ENCODE measurements at places on chromosomes 6 and 20. TPM values are rescaled to one million over a fixed set of nuclear protein-coding genes. Genes with fewer than 3 reads are reported as not detected.

DNA sequence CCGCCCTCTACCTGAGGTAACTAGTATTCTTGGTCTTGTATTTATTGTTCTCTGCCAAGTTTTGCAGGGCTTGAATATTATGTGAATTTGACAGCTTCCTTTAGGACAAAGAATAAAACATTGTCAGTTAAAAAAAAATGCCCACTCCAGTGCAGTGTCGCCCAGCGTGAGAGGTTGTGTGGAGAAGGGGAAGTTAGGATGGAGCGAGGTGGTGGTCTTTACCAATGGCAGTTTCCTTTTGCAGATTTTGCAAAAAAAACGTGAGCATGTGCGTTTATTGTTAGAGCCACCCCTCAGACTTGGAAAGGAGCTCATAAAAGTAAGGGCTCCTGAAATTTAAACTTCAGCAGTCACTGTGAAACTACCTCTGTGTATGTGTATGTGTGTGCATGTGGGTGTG lies 28.3 kb downstream of the UST start:
- DNase-seq: no peak

DNA sequence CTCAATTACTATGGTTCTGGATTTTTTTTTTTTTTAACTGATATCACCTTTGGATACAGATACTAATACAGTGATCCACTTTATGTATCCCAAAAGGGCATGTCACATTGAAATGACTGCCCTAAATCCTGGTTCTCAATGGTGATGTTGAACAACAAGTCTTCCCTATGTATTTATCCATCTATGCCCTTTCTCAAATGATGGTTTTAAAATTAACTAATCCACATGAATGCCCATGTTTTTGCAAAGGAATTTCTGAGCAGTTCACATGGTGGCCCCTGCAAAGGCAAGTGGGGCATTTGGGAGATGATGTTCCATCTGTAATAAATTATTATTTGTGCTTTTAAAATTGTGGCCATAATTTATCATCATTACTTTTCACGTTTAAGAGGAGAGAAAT lies 2.7 kb downstream of the ADGRB3 start:
- no peak for DNase-seq

The ADAM33 gene
- total RNA-seq: 45.9 TPM

GRCh38 chr6:2434116-2434515 lies 188.7 kb upstream of the GMDS start:
- DNase-seq: no peak

DNA sequence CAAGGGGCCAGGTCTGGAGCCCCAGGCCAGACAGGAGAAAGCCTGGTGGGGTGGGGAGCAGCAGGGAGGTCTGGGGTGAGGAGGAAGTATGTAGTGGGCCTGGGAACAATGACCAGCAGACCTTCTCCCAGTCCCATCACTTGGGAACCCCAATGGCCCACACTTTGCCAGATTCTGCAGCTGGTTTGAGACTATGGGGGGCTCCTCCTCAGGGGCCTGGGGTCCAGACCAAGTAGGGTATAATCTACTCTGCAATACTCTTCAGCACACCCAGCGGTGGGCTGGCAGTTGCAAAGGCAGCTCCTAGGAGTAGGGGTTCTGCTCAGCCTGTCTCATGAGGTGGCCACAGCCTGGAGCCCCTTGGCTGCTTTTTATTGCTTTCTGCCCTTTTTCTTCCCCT lies 52.8 kb downstream of the NPEPL1 start:
- no peak for DNase-seq

The POPDC3 gene
- total RNA-seq: 1.8 TPM

The DLL1 gene
- 10.4 TPM for total RNA-seq

The POM121L2 gene
- total RNA-seq: not detected

GRCh38 chr6:136446145-136446544 lies 104.1 kb downstream of the MAP7 start:
- no peak for DNase-seq

The TCFL5 gene
- 16.3 TPM for total RNA-seq

DNA sequence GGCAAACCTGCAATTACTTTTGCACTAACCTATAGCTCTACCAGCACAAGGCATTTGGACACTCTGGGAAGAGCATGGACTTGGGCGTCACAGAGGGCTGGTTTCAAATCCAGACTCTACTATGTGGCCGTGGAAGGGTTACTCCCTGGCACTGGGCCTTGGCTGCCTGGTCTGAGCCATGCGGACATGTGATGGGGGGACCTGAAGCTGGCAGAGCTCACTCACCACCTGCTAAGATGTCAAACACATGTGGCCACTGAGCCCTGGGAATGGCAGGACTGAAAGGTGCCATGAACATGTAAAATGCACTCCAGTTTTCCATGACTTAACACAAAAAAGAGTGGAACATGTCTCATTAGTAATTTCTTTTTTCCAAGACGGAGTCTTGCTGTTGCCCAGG lies 23.7 kb downstream of the VSTM2L start:
- no peak for DNase-seq

DNA sequence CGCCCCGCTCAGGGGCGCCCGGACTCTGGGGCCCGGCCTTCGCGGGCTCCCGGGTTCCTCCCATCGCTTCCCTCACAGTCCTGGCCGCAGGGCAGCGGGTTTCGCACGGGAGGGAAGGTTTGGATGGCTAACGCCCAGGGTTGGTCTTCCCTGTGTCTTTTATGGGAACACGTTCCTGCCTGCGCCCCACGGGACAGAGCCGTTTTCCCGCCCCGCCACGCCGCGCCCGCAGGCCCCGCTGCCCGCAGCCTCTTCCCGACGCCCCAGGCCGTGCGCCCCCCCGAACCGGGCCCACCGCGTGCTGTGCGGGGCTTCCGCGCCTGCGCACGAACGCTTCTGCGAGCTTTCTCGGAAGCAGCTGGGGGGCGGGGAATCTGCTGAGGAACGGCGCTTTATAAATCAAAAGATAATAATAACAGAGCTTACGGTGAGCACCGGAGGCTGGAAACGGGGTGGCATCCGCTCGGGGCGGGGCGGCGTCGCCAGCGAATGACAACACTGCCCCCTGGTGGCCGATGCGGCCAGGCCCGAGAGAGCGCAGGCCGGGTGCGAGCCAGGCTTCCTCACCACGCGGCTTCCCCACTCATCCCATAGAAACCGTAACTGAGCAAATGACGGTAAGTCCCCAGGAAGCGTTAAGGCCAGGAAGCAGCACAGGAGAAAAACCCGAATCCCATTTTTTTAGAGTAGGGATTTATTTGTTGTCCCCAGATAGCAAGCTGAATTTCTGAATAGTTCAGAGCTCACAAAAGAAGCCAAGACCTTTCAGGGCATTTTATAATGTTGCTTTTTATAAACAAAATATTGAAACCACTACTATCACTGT lies 116.4 kb downstream of the MYLK4 start:
- DNase-seq: no peak

DNA sequence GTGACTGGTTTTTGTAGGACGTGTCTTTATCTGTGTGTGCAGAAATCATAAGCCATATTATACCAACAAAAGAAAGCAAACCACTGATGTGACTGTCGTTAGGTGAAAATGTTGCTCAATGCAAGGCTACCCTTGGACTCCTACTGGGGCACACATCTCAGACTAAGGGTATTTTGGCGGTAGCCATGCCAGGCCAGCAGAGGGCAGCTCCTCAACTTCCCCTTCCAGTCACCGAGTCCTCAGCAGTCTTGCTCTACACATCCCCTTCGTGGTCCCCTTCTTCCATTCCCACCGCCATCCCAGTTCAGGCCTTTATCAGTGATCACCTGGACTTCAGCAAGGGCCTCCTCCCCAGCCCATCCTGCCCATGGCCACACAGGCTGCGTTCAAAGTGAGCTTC lies 113.7 kb upstream of the GGTLC1 start:
- DNase-seq: no peak

DNA sequence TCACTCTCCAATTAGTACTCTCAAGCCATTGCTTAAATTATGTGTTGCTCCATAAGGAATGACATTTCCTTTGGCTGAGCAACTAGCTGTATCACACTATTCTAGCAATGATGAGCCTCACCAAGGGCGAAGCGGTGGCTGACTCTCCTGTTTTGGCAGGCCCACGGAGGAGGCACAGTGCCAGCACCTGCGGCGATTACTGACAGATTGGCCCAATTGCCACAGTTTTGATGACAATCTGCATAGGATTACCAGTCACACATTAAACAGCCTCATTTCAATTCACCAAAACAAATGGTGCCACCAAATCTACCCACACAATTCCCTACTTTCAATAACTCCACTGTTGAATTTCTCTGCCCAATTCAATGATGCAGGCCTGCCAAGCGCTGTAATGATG lies 286.9 kb downstream of the PTPRK start:
- no peak for DNase-seq

DNA sequence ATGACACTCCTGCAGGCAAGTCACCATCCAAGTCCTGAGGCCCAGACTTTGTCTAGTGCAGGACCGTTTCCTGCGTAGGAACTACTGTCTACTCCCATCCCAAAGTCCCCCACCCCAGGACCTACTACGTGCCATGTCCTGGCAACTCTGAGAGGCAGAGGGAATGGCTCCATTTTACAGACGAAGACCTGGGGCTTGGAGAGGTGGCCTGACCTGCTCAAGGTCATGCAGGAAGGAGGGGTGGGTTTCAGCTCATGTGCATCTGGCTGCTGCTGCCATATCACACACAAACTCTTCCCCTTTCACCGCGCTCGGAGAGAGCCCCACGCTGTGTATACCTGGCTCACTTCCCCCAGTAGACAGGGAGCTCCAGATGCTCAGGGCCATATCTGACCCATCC lies 1.2 kb upstream of the NOL4L start:
- no peak for DNase-seq

GRCh38 chr6:130282234-130282995 lies 59.7 kb upstream of the SAMD3 start:
- DNase-seq: no peak

GRCh38 chr6:10397756-10398445 lies 17.0 kb downstream of the TFAP2A start:
- DNase-seq: no peak

The ISM1 gene
- 9.4 TPM for total RNA-seq

The CST9L gene
- total RNA-seq: not detected

DNA sequence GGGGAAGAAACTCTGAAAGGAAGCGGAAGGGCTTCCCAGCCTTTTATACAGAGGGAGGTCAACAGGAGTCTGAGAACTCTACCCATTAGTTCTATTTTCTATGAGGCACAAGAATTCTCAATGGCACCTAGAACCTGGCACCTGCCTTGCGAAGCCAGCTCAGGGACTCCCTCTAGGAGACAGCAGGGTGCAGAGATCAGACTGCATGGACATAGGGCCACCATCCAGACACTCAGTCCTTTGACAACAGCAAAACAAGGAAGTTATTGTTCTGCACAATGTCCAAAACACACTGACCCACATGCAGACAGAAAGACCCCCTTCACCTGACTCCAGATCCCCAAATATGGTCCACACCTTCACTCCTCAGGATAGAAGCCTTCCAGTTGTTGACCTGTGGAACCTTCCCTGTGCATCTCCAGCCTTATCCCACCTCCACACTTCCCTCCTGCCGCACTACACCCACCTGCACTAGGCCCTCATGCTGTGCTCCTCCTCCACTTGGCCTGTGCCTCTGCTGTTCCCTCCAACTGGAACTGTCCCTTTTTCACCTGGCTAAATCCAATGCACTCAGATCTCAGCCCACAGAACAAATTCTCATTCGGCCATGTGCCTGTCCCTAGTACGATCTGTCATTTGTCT lies 27.8 kb downstream of the ACSS1 start:
- no peak for DNase-seq

GRCh38 chr6:163583558-163583957 lies 169.0 kb downstream of the QKI start:
- DNase-seq: no peak

The NDUFAF4 gene
- total RNA-seq: 34.0 TPM

The SALL4 gene
- 2.3 TPM for total RNA-seq

The CFAP61 gene
- total RNA-seq: 9.8 TPM

DNA sequence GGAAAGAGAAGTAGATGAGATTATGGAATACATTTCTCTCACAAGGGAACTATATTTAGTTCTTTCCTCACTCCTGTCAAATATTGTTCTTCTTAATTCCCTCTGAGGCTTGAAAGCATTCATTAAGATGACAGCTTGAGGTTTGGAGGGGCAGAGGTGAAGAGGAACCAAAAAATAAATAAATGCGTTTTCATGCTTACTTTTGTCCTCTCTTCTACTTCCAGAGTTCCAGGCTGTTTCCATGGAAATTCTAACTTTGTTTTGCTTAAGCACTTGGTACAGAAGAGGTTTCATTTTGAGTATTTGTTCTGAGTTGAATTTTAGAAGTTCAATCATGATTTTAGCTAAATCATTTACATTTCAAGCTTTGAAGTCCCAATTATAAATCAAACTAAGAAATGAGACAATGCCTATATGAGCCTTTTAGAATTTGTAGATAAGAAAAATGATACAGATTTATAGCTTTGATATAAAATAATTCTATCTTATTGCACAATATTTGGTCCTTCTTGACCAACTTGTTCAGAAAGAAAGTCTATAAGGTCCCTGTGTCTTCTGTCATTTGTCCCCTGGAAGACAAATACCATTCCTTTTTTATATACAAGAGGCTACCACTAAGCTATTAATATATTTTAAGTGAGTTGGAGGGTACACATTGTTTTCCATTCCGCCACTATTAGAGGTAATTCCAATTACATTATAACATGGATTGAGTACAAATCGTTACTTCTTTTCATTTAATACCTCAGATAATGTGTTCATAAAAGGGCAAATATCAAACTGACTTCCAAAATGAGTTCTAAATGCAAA lies 16.3 kb downstream of the RBM24 start:
- no peak for DNase-seq

The RIPOR2 gene
- total RNA-seq: 31.1 TPM

DNA sequence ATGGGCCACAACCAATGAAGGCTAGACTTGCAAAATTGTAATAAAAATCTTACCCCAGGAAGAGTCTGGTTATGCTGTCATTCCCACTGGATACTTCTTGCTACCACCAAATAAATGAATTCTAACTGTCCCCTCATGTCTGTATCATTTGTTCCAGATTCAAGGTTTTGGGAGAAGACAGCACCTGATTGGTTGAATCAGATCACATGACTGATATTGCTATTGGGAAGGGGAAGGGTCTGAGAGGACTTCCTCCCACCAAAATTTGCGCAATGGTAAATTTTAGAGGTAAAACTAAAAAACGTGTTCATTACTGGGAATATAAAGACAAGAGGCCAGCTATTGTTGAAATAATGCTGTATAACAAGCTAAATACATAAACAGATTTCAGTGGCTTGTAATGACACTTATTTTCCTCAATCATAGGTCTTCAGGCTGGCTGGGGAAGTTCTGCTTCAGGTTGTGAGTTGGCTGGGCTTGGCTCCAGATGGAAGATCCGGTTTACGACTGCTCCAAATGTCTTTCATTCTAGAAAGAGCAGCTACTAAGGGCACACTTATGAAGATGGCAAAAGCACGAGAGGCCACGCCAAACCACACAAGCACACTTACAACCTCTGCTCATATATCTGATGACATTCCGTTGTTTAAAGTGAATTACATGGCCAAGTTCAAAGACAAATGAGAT lies 27.1 kb upstream of the TASP1 start:
- no peak for DNase-seq

- no peak for DNase-seq
Measured at GRCh38 chr6:15413466-15414234, 167.8 kb downstream of the JARID2 start.

The TSBP1 gene
- total RNA-seq: not detected

Data from spinal cord (tissue), 10 donors.